ENCODE measurements at places on chromosomes 1 and 21.

DNA sequence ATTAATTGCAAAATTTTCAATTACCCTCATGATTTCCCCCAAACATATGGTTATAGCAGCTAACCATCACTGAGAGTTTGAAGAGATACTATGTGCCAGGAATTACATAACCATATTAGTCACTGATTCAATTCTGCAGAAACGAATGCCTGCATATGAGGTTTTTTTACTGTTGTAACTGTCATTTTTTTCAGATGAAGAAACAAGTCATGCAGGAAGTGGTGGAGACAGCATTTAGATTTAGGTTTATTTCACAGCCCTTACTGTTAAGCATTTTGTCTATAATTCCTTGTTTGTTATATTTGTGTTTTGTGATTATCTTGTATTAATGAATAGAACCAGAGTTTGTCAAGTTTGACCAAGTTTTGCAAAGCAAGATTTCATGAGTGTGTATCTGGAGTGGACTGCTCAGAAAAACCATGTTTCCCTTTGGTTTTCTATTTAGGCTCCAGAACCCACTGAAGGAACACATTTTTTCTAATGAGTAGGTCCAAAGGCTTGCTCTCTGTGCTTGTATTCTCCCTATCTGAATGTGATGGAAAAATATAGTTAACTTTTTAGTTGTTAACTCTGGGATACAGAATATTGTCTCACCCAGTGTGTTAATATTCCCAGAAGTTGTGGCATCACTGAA is 308.5 kb upstream of the ADAMTS5 start:
- no peak for DNase-seq

- DNase-seq: no peak
Observed at GRCh38 chr1:27967884-27968466, 8.2 kb downstream of the XKR8 start.

DNA sequence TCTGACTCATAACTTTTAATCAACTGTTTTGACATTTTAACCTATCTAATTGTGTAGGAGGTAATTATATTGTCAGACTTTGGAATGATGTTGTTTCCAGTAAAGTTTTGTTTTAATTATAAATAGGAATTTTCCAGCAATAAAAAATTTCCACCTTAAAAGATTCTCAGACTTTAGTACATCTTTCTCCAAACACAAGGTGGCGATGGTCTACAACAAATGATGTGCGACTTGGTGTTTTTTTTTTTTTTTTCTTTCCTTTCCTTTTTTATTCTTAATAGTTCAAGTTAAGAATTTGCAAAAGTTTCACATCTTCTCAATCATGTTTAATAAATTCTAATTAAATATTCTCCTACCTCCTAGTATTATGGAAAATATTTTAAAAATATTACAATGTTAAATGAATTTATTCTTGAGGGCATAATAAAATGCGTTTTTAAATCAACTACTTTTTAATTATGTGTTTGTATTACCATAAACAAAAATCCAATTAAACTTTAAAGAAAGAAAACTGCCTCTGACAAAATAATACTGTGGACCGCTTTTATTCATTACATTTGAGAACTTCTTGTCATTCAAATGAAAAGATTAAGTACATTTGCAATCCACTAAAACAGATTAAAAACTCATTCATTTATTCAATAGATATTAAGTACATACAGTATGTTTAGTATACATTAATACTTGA is 4.4 kb upstream of the ADAMTS1 start:
- DNase-seq: no peak

GRCh38 chr1:62962901-62963776 is 179.2 kb downstream of the ATG4C start:
- DNase-seq: no peak

- no peak for DNase-seq
Observed at GRCh38 chr1:20728371-20729154, 3.9 kb downstream of the SH2D5 start.

GRCh38 chr1:44632598-44632997 is 41.7 kb downstream of the TMEM53 start:
- no peak for DNase-seq

DNA sequence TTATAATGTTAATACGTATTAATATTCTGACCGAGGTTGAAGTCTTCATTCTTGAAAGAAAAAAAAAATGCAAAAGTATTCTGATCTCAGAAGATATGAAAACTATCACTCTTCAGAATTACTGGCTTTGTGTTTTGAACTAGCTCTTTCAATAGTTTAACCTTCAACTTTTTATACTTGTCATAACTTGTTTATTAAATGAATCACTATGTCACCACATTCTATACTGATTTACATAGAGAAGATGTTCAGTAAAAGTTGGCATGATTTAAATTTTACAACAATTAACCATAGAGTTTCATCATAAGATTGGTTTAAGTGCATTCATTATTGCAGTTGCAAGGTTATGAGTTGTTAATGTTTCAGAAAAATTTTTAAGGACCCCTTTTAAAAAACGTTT is 57.3 kb downstream of the HS2ST1 start:
- no peak for DNase-seq

DNA sequence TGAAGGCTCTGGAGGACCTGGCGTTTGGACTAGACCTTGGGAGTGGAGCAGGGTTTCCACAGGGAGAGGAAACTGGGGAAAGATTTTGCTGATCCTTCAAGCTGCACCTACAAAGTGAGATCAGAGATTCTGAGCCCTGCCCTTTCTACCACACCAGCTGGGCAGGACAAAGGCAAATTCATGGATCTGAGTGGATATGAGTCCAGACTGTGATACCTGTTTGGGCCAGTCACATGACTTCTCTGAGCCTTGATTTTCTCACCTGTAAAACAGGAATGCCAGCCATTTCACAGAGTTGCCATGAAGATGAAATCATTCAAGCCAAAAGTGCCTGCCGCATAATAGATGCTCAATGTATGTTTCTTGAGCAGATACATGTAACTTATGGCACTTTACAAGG is 4.9 kb upstream of the RASSF5 start:
- DNase-seq: no peak

DNA sequence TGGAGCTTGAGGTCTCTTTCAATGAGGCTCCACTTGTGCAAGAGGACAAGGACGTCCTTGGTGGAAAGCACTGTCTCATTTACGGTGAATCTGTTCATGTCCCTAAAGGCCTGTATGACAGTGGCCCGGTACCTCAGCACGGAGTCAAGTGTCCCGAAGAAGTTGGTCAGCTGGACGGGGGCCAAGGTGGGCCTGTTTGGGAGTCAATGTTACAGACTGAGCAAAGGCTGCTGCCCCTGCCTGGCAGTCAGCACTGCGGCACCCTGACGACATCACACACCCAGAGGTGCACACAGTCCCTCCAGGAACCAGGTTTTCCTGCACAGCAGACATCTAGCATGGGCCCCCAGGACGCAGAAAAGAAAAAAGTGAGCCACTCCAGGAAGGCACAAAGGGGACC is 19.1 kb downstream of the MRAP start:
- no peak for DNase-seq

DNA sequence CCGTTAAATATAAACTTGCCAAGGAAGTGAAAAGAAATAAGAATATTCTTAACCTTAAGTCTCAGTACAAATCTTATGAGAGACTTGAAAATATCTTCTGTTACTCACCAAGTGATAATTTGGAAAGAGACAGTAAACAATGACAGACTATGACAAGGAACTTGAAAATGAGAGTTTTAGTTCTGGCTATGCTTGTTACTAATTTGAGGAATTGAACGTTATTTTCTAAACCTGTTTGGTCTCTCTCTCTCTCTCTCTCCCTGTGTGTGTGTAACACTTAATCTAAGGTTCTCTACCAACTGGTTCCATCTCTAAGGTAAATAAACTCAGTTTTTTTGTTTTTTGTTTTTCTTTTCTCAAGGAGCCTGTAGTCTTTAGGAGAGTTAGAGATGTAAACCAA is 161.8 kb downstream of the AMY1C start:
- no peak for DNase-seq

- no peak for DNase-seq
Observed at GRCh38 chr1:150017206-150017750, 6.8 kb upstream of the OTUD7B start.

- no peak for DNase-seq
Observed at GRCh38 chr1:244412176-244412575, 39.5 kb downstream of the ADSS2 start.

DNA sequence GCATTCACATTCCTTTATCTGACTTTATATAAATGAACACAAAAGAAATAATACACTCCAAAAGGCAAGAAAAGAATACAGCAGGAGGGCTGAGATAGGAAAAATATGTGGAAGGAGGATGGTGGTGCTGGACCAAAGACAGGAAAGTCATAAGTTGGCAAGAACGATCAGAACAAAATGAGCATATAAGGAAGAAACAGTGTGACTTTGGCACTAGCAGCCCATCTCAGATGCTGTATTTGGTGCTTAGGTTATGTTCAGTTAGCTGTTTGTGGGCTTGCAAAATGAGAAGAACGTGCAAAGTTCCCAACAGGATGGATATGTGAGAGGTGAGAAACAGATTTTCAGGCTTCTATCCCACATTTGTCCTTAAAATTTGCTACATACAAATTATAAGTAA is 719.8 kb upstream of the ADGRL4 start:
- no peak for DNase-seq

DNA sequence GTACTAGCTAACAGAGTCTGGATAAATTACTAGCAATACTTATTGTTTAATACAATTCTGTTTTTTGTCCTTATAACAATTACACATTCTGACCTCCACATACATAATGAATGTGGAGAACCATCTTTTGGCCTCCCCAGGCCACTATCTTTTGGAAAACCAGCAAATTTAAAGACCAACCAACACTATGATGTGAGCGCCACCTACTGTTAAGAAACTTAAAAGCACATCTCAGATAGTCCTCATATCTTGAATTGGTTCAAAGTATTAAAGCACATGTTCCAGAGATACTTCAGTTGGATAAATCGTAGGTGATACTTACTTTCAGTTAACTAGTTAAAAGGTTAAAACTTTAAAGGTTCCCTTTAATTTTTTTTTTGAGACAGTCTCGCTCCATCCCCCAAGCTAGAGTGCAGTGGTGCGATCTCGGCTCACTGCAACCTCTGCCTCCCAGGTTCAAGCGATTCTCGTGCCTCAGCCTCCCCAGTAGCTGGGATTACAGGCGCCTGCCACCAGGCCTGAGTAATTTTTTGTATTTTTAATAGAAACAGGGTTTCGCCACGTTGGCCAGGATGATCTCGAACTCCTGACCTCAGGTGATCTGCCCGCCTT is 29.3 kb upstream of the USP1 start:
- DNase-seq: no peak

GRCh38 chr21:37412603-37413360 is 46.2 kb downstream of the DYRK1A start:
- no peak for DNase-seq

GRCh38 chr21:22961258-22961657 is 1963.0 kb downstream of the NCAM2 start:
- DNase-seq: no peak

- DNase-seq: no peak
Observed at GRCh38 chr21:41560661-41561158, 52.8 kb upstream of the TMPRSS2 start.

DNA sequence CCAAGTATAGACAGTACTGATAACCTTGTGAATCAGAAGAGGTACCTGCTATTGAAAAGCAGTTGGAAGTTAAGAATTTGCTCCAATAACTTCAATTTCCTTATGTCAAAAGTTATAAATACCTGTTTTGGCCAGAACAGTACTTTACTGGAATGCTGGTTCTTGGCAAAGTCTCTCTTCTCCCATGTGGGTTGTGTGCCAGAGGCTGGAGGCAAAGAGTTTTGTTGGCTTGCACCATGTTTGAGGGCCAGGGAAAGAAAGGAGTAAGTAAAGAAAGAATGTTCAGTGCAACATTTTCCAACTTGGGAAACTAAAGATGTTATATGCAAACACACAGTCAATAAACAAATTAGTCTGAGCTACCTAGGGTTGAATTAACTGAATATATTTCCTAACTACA is 67.0 kb upstream of the DYNLT5 start:
- no peak for DNase-seq

GRCh38 chr1:180188091-180188506 is 33.4 kb downstream of the QSOX1 start:
- DNase-seq: peak; percentile 7

DNA sequence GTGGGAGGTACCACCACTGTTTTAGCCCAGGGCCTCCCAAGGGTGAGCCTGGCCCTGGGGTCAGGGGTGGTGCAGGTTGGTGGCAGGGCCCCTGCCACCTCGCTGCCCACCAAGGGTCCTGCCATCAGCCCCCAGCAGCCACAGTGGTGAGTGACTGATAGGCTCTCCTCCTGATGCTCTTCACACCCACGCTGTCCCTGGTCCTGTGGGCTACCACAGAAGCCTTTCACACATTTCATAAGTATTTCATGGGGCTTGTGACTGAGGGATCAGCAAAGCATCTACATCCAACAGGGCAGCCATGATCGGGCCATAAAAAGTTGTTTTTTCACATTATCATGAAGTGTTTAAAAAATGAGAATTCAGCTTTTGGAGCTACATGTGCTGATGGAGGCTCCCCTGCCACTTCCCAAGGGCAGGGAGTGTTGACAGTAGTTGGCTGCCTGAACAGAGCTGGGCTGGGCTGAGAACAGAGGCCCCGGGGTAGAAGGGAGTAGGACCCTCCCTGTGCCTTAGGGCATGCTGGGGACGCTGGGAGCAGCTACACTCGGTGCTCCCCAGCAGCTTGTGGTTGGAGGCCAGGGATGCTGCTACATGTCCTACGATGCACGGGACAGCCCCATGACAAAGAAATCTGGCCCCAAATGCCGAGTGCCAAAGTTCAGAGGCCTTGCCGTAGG is 73.1 kb upstream of the TMEM51 start:
- no peak for DNase-seq

DNA sequence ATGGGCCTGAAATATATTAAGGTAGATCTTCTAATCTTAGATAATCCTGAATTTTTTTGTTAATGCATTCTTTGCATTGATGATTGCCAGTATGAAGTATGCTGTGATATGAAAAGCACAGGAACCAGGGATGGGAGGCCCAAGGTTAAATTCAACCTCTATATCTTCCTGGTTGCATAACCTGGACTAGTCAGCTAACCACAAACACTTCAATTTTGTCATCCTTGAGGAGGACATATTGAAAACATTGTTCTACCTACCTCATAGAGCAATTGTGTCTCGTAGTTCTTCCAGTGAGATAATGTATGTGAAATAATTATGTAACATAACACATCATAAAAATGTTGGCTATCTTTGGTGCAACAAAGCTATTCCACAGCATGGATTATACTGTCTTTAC is 25.6 kb downstream of the PDC start:
- DNase-seq: no peak

- DNase-seq: no peak
Observed at GRCh38 chr1:54257346-54257620, 57.3 kb downstream of the MRPL37 start.

- no peak for DNase-seq
Observed at GRCh38 chr1:231192620-231193163, 30.8 kb downstream of the TRIM67 start.

DNA sequence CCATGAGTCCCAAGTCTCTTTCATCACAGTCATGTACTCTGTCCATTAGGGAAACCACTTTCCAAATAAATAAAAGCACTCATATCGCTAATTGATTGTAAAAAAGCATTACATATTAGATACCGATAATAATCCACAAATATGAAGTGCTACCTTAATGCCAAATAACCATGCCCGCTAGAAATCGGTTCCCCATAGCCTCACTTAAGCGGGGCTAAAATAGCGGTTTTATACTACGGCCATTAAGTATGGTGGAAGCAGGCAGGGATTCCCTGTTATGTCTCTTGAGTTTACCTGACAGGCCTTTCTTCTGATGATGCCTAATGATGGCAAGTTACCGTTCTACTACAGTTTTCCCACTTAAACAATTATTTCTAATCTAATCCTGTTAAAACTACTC is 3.9 kb downstream of the ELK4 start:
- no peak for DNase-seq

All from CD4-positive, alpha-beta T cell treated with Interferon alpha-2 for 1 hour (primary cell).